ENCODE measurements at places on chromosomes 7 and 10.

DNA sequence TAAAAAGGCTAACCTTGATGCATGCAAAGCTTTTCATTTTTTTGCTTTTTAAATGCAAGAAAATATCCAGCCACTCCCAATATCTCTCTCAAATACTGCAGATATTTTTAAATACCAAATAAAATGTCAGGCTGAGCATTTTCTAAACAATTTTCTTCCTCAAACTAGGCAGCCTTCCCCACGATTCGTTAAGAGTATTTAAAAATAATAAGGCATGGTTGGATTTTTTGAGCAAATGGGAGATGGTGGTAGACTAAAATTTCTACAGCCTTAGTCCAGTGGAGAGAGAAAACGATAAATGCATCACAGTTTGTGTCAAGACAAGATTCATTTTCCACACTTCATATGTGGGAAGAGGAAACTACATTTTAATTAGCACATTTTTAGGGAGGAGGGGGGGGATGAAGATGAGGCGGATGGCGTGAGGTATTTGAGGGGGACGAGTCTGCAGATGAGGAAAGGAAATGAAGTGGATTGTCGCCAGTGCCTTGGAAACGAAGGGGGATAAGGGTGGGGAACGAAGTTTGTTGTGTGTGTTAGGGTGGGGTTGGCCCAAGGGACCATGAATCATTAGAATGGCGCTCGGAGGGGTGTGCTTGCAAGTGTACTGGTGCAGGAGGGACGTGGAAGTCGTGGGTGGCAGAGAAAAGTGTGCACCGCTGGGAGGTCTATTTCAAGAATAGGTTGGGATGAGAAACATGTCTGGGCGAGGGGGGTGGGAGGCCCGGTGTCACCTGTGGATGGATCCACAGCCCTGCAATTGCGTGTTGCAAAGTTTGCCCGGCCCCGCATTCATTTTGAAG, 1.2 kb upstream of the ADD3 start:
- no peak for DNase-seq

DNA sequence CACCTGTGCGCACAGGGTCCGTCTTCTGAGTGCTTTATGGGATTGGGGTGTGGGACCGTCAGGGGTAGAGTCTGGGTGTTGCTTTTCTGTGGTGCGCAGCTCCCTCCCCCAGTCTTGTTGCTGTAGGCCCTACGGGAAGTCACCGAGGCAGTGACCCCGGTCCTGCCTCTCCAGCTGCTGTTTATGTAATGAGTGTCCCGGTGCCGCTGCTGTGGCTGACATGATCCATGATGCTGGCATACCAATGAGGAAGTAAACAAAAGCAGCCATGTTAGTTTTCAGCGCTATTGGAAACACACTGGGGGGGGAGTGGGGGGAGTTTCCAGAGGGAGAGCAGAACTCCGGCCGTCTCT, 1.1 kb downstream of the TRIM8 start:
- DNase-seq = no peak

- DNase-seq = no peak
Measured at GRCh38 chr7:100516135-100516812, 22.7 kb upstream of the AGFG2 start.

- DNase-seq = no peak
Measured at GRCh38 chr10:5589661-5590511, 65.1 kb downstream of the CALML3 start.

DNA sequence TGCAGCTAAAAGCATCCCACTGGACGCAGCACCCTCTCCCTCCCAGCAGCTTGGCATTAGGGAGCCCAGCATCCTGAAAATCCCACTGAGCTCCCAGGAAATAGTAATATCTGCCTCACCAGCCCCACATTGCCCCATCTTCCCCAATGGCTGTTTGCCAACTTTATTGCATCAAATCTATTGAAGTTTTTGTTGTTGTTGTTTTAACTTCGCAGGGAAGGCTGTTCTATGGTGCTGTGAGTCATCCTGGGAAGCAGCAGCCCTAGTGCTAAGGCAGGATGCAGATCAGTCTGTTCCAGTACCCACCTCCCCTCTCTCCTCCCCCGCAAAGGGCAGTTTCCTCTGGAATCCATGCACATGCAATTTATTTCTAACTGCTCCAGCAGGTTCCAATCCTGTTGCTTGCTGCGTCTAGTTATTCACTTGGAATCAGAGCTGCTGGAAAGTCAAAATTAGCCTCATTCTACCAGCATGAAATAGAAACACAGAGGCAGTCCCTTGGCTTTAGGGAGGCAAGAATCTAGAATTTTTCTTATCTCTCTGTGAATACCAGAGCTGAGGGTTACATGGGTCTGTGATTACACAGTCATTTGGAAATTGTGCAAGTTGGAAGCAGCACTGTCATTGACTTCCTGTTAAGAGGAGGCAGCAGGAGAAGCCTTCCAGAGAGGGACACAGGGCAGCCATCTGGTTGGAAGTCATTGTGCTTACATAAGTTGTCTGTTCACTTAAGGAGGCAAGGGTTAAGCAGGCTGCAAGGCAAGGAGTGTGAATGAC, 115.9 kb upstream of the CACUL1 start:
- DNase-seq = no peak

- DNase-seq = no peak
Measured at GRCh38 chr10:133237588-133238465, at the start of gene VENTX. VENTX (plus strand) TSS chr10:133237855; CDS start chr10:133237915, 60 bp downstream.

DNA sequence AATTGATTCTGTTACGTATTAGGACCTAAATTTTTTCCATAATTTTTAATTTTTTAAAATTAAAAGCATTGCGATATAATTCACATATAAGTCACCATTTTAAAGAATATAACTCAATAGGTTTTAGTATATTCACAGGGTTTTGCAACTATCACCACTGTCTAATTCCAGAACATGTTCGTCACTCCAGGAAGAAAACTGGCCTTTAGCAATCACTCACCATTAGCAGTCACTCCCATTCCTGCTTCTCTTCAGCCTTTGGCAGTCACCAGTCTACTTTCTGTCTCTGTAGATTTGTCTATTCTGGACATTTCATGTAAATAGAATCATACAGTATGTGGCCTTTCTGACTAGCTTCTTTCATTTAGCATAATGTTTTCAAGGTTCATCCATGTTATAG, 176.5 kb downstream of the EXOC4 start:
- DNase-seq = no peak

- no peak for DNase-seq
Measured at GRCh38 chr10:60980997-60981396, 37.0 kb upstream of the RHOBTB1 start.

GRCh38 chr10:31871266-31872065, 57.2 kb downstream of the ARHGAP12 start:
- DNase-seq = no peak

DNA sequence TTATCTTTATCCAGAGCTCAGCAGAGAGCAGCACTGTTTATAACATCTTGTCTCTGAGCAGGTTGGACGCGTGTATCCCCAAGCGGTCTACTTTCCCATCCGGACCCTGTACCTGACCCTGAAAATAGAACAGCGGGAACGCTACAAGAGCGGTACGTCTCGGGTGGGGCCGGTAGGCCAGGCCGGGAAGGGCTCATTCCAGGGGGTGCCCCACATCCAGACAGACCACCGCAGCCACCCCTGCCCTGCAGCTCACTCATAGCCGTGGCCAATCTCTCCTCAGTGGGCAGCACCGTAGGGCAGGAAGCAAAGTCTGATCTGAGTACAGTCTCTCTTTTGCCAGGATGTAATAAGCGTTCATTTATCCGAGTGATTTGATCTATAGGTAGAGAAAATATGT, 113.7 kb downstream of the TRRAP start:
- no peak for DNase-seq

DNA sequence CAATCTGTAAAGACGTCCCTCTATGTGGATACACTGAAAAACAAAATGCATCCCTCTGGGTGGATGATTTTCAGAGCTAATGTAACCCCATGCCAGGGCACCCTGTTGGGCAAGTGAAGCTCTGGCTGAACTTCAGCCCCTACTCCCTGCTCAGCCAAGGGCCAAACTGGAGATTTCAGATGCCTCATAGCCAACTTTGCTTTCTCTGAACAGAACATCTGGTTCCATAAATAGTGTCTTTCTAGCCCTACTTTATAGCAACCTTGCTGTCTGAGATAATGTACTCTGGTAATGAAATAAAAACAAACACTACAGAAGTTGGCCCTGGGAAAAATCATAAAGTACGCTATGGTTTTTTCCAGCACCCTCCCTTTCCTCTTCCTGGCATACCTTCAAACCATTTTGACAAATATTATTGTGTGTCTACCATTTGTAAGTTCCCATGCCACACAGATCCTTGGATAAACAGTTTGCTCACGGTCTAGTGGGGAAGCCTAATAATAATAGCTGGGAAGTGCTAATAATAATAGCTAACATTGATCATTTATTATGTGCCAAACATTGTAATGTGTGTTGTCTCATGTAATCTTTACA, 3.4 kb downstream of the ENTPD1 start:
- DNase-seq = no peak

GRCh38 chr10:70786799-70787415, 1.7 kb upstream of the TBATA start:
- DNase-seq = no peak

DNA sequence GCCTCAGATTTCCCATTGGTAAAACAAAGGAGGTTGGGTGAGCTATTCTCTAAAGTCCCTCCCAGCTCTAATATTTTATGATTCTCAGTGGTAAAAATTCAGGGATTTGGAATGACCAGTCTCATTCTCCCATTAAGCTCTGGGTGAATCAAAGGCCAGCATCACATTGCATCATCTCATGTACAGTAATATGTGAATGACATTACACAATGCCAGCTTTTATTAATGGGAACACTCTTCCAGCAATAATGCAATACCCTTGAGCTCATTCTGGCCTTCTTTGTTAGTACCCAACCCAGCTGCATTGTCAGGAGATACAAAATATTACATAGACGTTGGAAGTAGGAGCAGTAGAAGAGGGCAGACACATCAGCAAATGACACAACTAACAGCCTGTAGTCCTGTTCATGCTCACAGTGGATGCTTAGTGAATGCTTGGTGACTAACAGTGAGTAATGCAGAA, 100.0 kb upstream of the EGR2 start:
- DNase-seq = no peak

DNA sequence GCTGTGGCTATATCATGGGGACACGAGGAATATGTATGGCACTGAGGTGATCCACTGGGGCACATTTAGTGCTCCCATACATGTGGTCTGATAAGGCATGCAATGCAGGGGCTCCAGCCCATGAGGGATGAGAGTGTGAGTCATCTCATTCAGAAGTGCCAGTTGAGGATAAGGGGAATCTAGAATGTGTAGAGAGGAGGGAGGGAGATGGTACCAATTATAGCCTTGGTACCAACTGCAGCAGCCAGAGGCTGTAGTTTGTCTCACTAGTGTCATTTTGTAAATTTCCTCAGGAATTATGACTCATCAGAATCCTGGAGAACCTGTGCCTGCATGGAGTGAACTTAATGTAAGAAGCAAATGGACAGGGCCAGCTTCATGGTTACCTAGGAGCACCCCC, 46.2 kb downstream of the LAMB4 start:
- no peak for DNase-seq

DNA sequence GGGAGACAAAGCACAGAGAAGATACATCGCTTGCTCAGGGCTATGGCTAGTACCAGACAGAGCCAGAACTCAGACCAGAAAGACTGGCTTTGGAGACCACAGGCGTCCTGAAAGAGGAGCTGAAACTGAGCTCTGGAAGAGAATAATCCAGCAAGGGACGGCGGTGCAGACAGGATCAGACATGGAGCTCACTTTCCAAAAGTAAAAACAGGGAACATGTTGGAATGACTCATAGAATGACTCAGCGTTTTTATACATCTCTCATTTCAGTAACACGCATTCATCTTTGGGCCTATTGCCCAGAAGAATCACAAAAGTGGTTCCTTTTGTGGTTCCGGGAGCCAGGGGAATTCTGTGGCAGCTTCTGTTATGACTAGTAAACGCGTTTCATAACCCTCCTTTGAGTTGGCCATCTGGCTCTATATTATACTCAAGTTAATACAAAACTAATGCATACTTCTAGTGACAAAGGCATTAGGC, 37.2 kb downstream of the PLEKHS1 start:
- DNase-seq = no peak

GRCh38 chr10:27736396-27736795, 9.2 kb downstream of the MKX start:
- no peak for DNase-seq

- DNase-seq = no peak
Measured at GRCh38 chr10:56319386-56319785, 41.7 kb downstream of the ZWINT start.

- no peak for DNase-seq
Measured at GRCh38 chr7:30970594-30971094, 6.9 kb downstream of the GHRHR start.

DNA sequence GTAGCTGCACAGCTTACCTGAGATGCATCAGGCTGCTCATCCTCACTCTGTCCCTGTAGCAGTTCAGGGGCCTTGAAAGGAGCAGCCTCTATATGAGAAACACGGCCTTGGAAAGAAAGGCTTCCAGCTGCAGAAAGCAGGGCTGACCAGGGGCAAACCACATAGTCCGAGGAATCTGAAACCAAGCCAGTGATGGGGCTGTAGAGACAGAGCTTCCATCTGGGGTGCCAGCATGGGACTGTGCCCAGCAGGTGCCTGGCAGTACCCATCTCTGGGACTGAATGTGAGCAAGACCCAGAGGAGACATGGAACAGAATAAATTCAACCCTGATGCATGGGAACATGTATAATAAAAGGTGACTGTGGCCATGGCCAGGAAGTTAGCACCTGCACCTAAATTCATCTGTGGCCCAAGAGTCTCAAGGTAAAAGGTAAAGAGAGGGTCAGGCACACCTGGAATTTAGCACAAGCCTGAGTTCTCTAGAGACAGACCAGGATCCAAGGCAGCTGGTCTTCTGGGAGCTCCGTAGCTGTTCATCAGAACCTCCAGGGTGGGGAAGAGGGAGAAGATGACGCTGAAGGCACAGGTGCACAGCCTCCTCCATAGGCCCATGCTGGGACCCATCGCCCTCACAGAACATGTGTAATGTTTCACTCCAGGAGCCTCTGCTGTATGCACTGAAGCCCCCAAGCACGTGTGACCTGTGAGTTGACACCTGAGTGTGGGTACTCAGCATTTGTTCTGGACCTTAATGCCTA, 25.3 kb downstream of the FRMPD2 start:
- no peak for DNase-seq

DNA sequence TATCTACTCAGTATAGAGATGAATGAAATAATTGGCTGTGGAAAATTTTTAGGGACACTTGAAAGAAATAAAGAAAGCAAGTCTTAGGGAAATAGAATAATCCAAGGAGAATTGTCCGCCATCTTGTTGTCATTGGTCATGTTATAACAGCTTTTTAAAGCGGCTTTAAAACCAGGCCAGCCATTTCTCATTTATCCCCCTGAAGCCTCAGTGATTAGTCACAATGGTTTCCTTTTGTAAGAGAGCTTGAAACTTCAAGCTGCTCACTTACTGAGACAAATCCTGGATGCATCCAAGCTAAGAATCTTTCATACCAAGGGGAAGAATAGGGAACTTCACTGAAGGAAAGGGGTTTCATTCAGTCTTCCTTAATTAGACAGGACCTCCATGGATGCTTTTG, 67.9 kb downstream of the SGCE start:
- DNase-seq = no peak

- DNase-seq = no peak
Measured at GRCh38 chr7:35754741-35755140, 46.1 kb upstream of the SEPTIN7 start.
